ENCODE measurements at places on chromosomes 2 and 18. TPM values are rescaled to one million over a fixed set of nuclear protein-coding genes. Genes with fewer than 3 reads are reported as not detected.

The STEAP3 gene
- total RNA-seq: 38.8 TPM

- no peak for DNase-seq
These were observed 1321.6 kb upstream of the ACVR2A start for GRCh38 chr2:146523196-146523595.

The CHST9 gene
- total RNA-seq: 1.3 TPM

GRCh38 chr18:67417864-67418523 lies 98.5 kb downstream of the DSEL start:
- DNase-seq: peak; percentile 37

The PKDCC gene
- total RNA-seq: 6.9 TPM

The RAB27B gene
- 0.91 TPM for total RNA-seq

GRCh38 chr2:150955231-150955630 lies 306.4 kb downstream of the RBM43 start:
- DNase-seq: no peak

The SLC4A3 gene
- 11.2 TPM for total RNA-seq

- DNase-seq: no peak
These were observed 352.0 kb downstream of the RNF144A start for GRCh38 chr2:7269106-7269643.

GRCh38 chr18:23012249-23012648 lies 79.1 kb downstream of the RBBP8 start:
- no peak for DNase-seq

The ANKRD23 gene
- 2.5 TPM for total RNA-seq

The OSBPL6 gene
- total RNA-seq: 13.7 TPM

- peak; percentile 36 for DNase-seq
These were observed 174.4 kb upstream of the ERBB4 start for GRCh38 chr2:212712991-212713390.

- no peak for DNase-seq
These were observed 241.0 kb downstream of the NYAP2 start for GRCh38 chr2:225640550-225640949.

GRCh38 chr2:45705233-45705632 lies 53.8 kb downstream of the PRKCE start:
- no peak for DNase-seq

The ALLC gene
- total RNA-seq: not detected

DNA sequence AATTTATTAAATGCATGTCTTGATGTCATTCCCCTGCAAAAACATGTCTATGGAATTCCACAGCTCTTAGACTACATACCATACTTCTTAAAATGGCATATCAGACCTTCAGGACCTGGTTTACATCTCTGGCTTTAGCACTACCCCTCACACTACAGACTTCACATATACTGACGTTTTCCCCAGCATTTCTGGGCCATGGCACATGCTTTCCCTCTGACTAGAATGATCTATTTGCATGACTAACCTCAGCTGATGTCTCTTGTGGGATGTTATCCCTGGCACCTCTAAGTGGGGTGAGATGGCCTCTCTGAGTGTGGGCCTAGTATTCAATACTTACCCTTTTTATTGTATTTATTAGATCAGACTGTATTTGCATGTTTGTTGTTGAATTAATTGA lies 381.6 kb downstream of the ERBB4 start:
- DNase-seq: peak; percentile 59

DNA sequence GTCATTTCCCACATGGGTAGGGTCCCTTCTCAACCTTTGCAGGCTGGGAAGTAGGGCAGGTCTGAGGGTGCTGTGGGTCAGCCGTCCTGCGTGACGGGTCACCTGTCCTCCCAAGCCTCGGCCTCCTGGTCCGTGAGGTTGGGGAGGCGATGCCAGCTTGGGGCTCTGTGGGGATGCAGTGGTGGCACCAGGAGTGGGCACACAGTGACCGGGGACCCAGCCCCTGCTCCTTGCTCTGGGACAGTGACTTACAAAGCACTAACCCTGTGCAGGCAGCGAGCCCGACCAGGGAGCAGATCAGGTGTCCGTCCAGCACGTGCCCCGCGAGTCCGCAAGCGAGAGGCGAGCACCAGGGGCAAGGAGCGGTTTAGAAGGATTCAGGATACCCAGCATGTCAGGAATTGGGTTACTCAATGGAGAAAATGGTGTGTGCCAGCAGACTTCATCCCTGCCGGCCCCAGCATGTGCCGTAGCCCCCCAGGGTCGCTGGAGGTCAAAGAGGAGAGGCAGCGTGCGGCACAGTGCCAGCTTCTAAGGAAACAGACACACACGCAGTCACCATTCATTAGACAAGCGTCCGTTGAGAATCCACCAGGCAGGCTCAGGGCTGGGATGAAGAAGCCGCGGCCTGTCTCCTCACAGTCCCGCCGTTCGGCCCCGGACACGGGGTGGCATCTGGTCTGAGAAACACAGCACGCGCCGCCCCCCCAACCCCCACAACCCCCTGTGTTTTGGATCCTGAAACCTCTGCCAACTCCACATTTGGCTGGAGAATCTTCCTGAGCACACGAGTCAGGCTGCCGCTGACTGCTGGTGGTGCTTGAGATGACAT lies 11.7 kb downstream of the COLEC11 start:
- no peak for DNase-seq

DNA sequence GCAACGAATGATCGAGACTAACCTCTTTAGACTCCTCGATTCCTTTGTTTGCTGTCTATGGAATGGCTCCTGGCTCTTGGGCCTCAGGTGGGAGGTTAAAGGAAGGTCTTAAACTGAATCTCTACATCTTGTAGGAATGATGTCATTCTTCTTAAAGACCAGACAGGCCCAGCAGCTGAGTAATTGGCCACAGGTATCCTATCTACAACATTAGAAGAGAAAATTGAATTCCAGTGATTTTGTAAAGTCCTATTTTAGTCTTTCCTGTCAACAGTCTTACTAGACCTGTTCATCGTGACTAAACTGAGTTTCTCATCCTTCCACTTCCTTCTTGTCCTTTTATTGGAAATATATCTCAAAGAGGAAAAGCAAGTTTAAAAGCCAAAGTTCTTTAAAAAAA lies 274.8 kb downstream of the ALPK2 start:
- DNase-seq: peak; percentile 55

DNA sequence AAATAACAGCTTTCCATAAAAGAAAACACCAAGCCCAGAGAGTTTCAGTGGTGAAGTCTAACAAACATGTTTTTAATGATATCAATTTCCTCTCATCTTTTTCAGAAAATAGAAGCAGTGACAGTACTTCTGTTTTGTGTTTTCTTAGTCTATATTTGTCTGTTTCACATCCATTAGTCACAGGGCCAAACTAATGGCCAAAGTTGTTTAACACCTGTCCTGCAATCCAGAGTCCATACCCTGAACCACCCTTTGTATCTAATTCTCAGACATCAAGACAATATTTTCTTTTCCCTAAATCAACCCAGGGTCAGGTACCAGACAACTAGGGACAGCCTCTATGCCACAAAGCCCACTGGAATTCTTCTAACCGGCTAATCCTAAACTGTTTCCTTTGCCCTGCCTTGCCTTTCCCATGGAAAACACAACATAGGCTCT lies 25.9 kb downstream of the TMSB10 start:
- no peak for DNase-seq

DNA sequence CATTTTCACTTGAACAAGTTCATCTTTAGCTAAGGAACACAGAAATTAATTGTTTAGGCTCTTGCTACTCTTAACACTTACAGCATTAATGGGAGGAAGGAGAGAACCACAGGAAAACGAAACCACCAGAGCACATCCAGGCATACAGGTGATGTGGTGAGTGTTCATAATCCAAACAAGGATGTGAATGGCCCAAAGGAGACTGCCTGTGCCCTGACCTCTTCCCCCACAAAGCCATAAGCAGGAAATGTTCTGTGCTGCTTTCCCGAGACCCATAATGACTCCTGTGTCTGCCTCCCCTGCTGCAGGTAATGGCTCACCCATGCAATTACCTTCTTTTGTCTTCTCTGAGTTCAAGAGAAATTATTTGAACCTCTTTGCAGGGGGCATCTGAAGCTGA lies 295.9 kb upstream of the LINC00305 start:
- DNase-seq: no peak

DNA sequence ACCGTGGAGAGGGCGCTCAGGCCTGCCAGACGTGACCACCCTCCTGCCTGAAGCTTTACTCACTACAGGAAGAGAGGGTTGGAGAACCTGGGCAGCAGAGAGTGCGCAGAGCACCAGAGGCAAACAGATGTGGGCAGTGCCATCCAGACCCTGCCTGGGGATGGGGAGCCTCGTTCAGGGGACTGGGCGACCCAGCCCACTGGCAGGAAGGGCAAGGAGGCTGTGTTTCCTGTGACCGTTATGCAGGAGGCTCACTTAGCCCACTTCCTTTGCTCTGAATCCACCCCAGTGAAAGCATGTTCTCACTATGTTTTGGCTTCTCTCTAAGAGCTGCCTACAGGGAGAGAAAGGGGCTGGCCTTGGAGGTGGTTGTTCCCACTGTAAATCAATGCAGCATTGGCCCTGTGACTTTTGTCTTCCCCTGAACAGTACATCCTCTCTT lies 23.0 kb upstream of the ACKR3 start:
- DNase-seq: no peak

The CD8B2 gene
- total RNA-seq: not detected

- no peak for DNase-seq
These were observed 516.0 kb upstream of the FAM98A start for GRCh38 chr2:34115076-34115475.

The CRYGB gene
- total RNA-seq: not detected

DNA sequence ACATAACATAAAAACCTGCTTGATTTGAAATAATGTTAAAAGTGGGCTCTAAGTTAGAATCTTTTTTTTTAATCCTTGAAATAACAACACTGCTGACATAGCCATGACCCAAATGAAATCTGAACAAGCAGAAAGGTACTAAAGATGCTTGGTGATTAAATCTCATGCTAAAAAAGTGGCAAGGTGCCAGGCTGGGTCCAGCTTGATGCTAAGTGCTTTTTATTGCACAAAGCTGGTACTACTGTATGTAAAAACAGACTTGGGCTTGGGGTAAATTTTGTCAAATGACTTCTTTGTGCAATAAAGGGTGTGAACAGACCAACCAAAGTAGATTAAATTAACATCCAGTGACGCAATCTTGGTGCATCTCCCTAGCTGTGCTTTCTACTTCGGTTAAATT lies 13.4 kb downstream of the BCL11A start:
- no peak for DNase-seq

DNA sequence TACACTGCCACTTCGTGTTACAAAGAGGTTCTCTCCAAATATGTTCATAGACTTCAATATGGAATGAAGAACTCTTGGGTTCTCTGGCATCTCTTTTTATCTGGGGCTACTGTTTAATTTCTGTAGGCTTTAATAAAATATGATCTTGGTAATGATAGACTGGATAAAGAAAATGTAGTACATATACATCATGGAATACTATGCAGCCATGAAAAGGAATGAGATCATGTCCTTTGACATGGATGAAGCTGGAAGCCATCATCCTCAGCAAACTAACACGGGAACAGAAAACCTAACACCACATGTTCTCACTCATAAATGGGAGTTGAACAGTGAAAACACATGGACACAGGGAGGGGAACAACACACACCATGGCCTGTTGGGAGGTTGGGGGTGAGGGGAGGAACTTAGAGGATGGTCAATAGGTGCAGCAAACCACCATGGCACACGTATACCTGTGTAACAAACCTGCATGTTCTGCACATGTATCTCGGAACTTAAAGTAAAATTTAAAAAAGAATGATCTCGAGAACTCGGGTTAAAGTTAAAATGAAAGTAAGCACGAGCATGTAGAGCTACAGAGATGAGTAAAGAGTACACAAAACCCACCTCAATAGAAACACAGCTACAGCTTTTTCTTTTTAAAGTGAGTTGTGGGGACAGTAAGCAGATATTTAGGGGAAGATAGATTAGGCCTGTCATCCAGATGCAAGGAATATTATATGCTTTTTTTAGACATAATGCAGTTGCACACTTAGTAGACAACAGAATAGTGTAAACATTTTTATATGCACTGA lies 102.3 kb downstream of the SGPP2 start:
- no peak for DNase-seq

DNA sequence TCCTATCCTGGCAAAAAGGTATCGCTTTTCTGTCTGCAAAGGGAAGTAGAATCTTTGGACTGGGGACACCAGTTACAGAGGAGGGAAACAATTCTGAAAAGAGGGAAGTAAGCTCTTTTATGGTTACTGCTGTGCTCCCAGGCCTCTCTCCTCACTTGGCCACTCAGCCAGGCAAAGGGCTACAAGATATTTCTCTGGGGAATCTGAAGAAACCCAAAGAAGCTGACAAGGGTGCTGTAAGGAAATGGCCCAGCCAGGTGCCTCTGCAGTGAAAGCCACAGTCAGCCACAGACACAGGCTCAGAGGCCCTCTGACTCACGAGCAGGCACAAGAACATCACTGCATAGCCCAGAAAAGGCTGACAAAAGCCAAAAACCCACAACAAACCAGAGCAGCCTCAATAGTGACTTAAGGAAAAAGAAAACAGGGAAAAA lies 5.8 kb downstream of the HDLBP start:
- peak; percentile 74 for DNase-seq

The CKAP2L gene
- total RNA-seq: 2.1 TPM

DNA sequence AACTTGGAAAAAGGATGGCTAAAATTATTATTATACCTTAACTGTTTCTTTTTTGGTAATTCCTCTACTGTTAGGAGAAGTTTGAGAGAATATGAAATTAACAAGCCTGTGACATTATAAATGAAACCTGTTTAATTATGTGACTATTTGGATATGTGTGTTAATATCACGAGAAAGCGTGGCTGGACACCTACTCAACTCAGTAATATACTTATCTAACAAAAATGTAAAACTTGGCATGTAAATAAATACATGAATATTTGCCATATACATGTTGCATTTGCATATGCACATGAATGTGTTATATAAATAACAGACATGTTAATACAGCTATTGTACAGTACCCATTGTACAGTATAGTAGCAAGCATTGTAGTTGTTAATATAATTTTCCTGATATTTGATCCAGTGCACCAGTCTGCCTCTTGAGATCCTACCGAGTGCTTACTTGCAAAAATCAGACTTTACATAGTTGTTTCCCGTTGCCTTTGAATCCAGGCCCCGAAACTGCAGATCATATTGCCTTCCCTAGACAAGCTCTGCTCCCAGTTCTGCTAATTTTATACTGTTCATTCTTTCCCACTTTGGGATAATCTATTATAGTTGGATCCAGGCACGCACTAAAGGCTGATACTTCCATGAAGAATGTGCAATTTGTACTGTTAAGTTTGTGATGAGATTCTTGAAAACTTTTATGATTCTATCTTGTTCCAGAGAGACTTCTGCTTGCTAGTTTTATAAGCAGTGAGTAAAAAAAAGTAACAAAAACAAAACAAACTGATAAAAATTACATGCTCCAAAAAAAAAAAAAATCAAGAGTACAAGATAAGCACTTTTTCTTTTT lies 395.6 kb downstream of the ARHGAP15 start:
- peak; percentile 23 for DNase-seq

GRCh38 chr2:241728627-241729026 lies 5.8 kb upstream of the D2HGDH start:
- no peak for DNase-seq

GRCh38 chr2:203450561-203450960 lies 84.5 kb downstream of the RAPH1 start:
- DNase-seq: no peak

The INHBB gene
- total RNA-seq: 7.1 TPM

DNA sequence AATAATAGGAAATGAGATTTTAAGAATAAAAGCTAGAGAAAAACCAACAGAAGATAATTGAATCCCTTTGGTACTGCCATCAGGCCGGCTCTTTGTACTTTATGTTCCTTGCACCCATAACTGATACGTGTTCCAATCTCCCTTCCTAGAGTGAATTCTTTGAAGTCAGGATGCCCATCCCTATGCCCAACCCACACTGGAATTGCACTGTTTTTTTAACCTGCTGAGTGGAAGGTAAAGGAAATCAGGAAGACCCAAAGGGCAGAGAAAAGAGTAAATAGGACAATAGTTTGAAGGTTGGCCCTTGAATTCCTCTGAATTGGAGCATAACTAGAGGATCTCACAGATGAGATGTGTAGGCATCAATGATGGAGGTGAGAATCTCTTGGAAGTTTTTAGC lies 4.4 kb upstream of the ATG16L1 start:
- no peak for DNase-seq

Measured in astrocyte (in vitro differentiated cells and primary cell).